AG10803 (cell line): ENCODE measurements at places on chromosomes 3 and 15.

GRCh38 chr3:100299016-100299415, 35.5 kb upstream of the NIT2 start:
- no peak for DNase-seq

GRCh38 chr3:43378066-43378935, 92.0 kb downstream of the SNRK start:
- DNase-seq, result no peak

DNA sequence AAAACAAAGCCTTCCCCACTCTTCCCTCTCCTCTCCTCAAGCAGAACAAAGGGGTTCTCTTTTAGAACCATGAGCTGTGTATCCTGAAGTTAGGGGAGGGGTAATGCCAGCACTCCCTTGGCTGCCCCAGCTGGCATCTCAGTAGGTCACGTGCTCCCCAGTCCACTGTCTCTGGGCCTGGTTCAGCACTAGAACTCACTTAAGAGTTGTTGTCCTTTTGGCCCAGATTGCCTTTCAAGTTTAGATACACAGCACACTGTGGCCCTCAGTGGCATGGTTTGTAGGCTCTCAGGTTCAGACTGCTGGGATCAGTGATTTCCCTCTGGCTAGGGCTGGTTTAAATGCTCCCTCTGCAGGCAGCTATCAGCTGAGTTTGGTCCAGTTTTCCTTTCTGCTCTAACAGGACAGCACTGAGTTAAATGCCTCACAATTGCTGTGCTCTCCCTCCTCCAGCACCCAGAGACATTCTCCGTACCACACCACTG, 188.4 kb upstream of the ST8SIA2 start:
- peak; percentile 6 for DNase-seq

- no peak for DNase-seq
These were observed 76.3 kb upstream of the FAM98B start for GRCh38 chr15:38377636-38378035.

GRCh38 chr3:145089337-145089736, 1071.6 kb downstream of the PLOD2 start:
- no peak for DNase-seq

DNA sequence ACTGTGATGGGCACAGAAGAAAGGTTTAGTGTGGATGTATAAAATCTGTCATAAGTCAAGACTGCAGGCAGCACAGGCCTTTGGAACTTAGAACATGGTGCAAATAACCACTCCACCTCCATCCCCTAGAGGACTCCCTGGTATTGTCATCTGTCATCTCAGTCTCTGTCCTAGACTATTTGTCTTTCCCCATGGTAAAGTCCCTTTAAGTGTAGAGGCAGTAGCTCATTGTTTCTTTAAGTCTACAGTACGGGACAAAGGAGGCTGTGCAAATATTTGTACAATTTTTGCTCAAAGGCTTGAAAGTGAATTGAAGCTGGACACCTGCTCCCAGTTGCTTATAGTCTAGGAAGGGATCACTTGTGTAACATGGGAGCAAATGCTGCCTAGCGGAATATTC, 3.2 kb upstream of the PXYLP1 start:
- DNase-seq, result no peak

GRCh38 chr3:122332551-122332950, 7.5 kb downstream of the CSTA start:
- DNase-seq, result no peak

DNA sequence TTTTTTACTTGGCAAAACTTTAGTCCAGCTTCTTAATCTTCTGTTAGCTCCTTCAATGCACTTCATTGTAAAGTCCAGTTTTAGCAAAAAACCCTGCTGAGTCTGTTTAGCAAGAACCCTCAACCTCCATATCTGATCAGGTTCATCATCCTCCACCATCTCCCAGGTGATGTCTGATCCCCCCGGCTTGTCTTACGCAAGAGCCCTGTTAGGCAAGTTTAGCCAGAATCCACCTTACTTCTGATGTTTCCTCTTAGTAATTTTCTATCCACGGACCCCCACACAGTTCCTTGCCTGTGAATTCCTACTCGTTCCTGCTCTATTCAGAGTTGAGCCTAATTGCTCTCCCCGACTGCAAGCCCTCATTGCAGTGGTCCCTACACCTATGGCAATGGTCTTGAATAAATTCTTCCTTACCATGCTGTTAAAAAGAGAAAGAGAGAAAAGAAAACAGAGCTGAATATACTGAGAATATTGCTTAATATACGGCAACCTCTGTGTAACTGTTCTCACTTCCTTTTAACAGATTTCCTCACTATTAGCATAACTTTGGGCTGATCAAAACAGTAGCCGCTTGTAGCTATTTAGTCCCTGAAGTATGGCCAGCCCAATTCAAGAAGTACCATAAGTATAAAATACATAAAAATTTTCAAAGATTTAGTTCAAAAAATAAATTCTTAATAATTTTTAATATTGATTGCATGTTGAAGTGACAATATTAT, 78.7 kb upstream of the MME start:
- DNase-seq, result no peak
